Thoracic aorta (tissue), 2 donors: ENCODE measurements at places on chromosomes 16 and 17.

- no peaks in the 10 kb centered on the region for H3K27me3 ChIP-seq
- no peaks in the 10 kb centered on the region for H3K36me3 ChIP-seq
- no peak overlapping the region for H3K4me3 ChIP-seq
- peaks cover 55% of the 10 kb centered on the region for H3K4me1 ChIP-seq
Measured at GRCh38 chr16:69916462-69916861, 34.7 kb upstream of the CLEC18A start.

DNA sequence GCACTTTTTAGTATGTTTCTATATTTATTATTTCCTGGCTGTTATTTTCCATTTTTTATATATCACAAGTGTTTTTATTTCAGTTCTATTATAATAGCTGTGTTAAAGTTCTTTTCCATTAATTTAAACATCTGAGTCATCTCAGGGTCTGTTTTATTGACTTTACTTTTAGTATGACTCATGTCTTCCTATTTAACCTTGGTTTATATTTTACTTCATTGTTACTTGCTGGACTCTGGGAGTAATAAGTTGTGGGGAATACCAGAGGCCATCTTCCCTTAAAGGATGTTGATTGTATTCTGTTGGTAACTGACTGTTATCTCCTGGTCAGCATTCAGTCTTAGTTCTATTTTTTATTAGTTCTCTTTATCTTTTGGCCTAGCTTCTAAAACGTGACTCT lies 1508.2 kb downstream of the CDH11 start:
- no peaks in the 10 kb centered on the region for H3K4me1 ChIP-seq
- H3K27me3 ChIP-seq: no peaks in the 10 kb centered on the region
- no peak overlapping the region for H3K27ac ChIP-seq
- H3K36me3 ChIP-seq: no peaks in the 10 kb centered on the region
- no peak overlapping the region for H3K4me3 ChIP-seq

- peaks cover 44% of the 10 kb centered on the region for H3K36me3 ChIP-seq
- H3K4me3 ChIP-seq: no peak overlapping the region
- DNase-seq: no peak
- H3K4me1 ChIP-seq: no peaks in the 10 kb centered on the region
Measured at GRCh38 chr16:24921229-24921628, 75.5 kb downstream of the SLC5A11 start.

DNA sequence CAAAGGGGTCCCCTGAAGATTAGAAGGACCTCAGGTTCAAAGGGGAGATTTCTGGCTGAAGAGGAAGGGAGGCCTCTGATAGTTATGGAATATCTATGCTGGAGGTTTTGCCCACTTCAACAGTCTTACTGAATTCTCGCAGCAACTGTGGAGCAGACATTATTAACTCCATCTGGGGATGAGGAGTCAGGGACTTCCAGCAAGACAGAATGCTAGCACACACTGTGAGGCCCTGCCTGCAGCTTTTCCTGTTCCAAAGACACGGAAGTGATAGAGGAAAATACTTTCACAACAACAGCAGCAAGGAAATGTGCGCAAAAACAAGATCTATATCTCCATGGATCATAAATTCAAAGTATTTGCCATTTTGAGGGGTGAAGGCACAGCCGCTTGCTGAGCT lies 72.8 kb downstream of the RPH3AL start:
- H3K27me3 ChIP-seq: no peaks in the 10 kb centered on the region
- DNase-seq: no peak
- no peaks in the 10 kb centered on the region for H3K36me3 ChIP-seq
- H3K4me1 ChIP-seq: no peaks in the 10 kb centered on the region
- H3K4me3 ChIP-seq: no peak overlapping the region
- H3K27ac ChIP-seq: no peak overlapping the region

GRCh38 chr16:55557186-55557585 lies 9.3 kb upstream of the CAPNS2 start:
- no peaks in the 10 kb centered on the region for H3K36me3 ChIP-seq
- no peak for DNase-seq
- H3K4me3 ChIP-seq: no peak overlapping the region

GRCh38 chr17:48139944-48140343 lies 32.4 kb downstream of the SNX11 start:
- H3K36me3 ChIP-seq: no peaks in the 10 kb centered on the region
- no peak for DNase-seq
- H3K4me1 ChIP-seq: no peaks in the 10 kb centered on the region
- no peak overlapping the region for H3K27ac ChIP-seq
- no peaks in the 10 kb centered on the region for H3K27me3 ChIP-seq

- DNase-seq: peak; percentile 98
- peaks cover 45% of the 10 kb centered on the region for H3K4me1 ChIP-seq
- H3K4me3 ChIP-seq: peak overlapping the region; percentile 88
- no peaks in the 10 kb centered on the region for H3K36me3 ChIP-seq
- peak overlapping the region; percentile 97 for H3K27ac ChIP-seq
- no peaks in the 10 kb centered on the region for H3K27me3 ChIP-seq
Measured at GRCh38 chr17:83109793-83110645, 30.6 kb downstream of the METRNL start.

DNA sequence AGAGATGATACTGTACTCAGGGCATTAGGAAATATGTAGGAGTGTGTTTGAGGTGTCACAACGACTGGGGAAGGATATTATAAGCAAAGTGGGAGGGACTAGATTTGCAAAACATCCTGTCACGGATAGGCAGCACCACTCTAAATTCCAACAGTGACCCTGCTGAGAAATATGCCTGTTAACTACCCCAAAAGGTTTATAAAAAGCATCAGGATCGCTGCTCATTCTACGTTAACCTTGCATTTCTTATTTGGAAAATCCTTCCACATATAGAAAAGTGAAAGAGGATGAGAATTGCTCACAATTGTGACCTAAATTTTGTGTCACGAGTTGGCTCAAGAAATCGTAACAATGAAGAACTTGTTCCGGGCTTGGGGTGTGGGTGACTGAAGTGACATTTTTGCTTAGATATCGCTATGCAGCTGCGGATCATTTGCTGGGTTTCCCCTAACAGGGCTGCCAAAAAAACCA lies 51.6 kb downstream of the N4BP1 start:
- no peak for DNase-seq
- H3K4me3 ChIP-seq: peak overlapping the region; percentile 49
- no peaks in the 10 kb centered on the region for H3K36me3 ChIP-seq
- no peak overlapping the region for H3K27ac ChIP-seq

DNA sequence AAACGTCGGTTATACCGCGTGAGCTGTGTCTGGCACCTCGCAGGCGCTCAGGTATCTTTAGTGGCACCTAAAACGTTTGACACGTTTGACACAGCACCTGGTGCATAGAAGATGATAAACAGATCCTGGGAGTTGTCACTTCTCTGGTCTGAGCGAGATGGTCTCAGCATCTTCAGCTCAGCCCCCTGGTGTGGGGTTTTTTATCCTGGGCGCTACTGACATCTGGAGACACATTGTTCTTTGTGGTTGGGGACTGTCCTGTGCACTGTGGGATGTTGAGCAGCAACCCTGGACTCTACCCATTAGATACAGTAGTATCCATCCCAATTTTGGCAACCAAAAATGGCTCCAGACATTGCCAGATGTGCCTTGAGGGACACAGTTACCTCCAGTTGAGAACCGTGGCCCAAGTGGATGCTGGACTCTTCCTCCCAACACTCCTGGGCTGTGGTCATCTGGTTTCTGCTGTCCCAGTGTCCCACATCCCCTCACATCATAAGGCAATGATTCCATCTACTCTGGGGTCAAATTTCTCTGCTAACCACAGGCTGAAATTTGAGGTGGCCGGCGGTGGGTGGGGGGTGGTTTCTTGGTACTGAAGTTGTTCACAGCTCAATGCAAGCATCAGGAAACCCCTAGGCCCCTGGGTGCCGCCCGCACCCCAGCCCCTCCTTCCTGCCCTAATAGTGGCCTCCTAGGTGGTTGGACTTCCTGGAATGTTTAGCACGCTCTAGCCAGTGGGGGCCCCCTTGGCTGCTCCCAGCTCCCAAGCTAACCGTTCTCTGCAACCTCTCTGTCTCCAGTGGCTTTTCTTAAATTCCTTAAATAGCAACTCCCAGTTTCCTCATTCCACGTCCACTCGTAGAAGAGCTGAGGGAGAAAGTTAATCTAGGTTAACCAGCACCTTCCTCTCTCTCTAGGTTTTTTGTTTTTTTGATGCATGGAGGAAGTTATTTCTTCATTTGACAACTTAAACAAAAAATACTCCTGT lies 124.8 kb downstream of the ABCC1 start:
- H3K4me3 ChIP-seq: peak overlapping the region; percentile 8
- H3K27ac ChIP-seq: peak overlapping the region; percentile 64
- no peaks in the 10 kb centered on the region for H3K27me3 ChIP-seq
- H3K36me3 ChIP-seq: peaks cover 22% of the 10 kb centered on the region
- H3K4me1 ChIP-seq: peaks cover 74% of the 10 kb centered on the region
- DNase-seq: no peak

- no peak overlapping the region for H3K4me3 ChIP-seq
- no peaks in the 10 kb centered on the region for H3K4me1 ChIP-seq
- no peak overlapping the region for H3K27ac ChIP-seq
- DNase-seq: no peak
- no peaks in the 10 kb centered on the region for H3K36me3 ChIP-seq
Measured at GRCh38 chr17:16991349-16992009, 19.6 kb upstream of the TNFRSF13B start.

DNA sequence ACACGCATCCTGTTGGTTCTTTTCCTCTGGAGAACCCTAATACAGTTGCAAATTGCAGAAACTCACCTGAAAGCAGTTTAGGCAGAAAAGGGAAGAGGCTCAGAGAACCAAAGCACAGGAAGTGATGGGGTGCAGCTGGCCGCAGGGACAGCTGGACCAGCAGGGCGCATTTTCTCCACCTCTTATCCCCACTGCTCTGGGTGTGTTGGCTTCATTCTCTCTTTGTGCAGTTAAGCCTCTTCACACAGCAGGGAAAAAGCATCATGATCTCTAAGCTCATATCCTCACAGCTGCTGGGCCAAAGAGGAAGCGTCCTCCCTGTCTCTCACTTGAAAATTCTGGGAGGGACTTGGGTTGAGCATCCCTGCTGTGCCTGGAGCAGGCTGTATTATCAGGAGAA lies 20.0 kb upstream of the LRRC75A start:
- DNase-seq: no peak
- H3K27me3 ChIP-seq: no peaks in the 10 kb centered on the region
- H3K4me3 ChIP-seq: no peak overlapping the region
- H3K36me3 ChIP-seq: no peaks in the 10 kb centered on the region
- peaks cover 9% of the 10 kb centered on the region for H3K4me1 ChIP-seq

DNA sequence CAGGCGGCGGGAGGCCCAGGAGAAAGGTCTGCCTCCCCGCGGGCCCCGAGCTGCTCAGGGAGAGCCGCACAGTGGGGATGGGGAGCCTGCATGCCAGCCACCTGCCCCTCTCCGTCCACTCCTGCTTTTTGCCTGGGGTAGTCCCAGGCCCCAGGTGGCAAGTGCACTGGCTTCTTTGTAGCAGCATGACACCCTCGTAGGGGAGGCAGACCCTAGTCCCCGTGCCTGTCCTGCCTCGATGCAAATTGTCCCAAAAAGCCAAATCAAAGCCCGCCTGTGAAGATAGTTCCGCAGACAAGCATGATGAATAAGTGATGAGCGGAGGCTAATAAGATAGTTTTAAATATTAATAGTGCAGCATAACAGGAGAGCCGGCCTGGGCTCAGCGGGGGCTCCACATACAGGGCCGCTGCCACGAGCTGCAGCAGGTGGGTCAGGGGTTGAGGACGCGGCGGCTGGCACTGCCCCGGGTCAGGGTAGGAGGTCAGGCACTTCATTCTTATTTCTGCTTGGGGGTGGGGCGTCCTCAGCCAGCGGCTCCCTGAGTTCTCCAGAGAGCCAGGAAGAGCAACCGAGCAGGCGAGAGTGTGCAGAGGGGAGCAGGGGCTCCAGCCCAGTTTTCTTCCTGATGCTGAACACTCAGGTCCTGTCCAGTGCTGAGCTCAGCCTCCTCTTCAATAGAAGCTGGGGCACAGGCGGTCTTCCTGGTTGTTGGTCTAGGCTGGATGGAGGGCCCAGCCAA lies 26.8 kb downstream of the GINS2 start:
- no peak overlapping the region for H3K27ac ChIP-seq
- H3K4me3 ChIP-seq: no peak overlapping the region
- no peak for DNase-seq
- H3K36me3 ChIP-seq: peaks cover 74% of the 10 kb centered on the region

DNA sequence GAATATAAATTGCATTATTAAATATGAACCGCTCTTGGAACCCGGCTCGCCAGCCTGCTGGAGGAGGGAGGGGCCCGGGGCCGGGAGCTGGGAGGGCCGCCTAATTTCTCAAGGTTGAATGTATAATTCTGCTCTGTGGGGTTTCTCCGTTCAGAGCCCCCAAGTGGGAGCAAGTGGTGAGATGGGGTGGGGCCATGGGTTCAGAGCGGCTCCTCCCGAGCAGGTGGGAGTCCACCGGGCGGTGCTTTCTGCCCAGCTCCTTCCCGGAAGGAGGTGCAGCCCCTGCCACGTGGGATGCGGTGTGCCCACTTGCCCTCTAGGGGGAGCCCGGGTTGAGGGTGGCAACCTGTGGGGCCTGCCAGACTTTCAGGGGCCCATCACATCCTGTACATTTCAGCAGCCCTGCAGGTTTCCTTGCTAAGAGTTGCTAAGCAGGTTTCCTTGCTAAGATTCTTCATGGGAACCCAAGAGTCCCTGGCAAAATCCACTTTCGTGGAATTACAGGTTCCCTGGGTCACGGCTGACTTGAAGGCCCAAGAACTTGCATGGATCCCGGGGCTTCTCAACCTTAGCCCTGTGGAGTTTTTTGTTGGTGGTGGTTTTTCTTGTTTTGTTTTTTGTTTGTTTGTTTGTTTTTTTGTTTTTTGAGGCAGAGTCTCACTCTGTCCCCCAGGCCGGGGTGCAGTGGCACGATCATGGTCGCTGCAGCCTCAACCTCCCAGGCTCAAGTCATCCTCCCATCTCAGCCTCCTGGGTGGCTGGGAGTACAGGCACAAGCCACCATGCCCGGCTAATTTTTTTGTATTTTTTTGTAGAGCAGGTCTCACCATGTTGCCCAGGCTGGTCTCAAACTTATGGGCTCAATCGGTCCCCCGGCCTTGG lies 196.7 kb upstream of the GSE1 start:
- no peaks in the 10 kb centered on the region for H3K27me3 ChIP-seq
- no peak for DNase-seq
